ELR (cell line): ENCODE measurements at places on chromosomes 5 and 9.

DNA sequence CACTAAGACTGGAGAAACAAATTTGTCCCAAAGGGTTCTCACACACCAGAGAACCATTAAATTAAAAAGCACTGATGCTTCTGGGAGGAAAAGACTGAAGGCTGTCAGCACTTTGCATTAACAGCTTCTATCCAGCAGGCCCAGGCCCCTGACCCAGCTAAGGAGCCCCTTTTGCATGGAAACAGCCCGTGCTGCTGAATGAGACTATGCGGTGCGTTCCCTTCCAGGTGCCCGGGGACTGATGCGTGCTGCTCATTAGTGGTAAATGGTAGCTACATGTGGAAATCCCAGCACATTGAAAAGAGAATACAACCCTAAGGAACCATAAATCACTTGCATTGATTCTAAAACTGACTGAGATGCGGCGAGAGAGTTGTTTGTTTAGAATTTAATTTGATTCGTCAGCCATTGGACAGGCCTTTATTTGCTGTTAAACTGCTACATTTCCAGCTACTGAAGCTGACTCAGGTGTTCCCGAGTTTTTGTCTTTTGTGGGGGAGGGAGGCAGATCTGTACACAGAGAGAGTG, 351.0 kb upstream of the SLC24A2 start:
- DNase-seq: no peak

GRCh38 chr9:928363-929042, 48.0 kb upstream of the DMRT3 start:
- DNase-seq: peak; percentile 29

- no peak for DNase-seq
Measured at GRCh38 chr9:71302776-71303175, 181.4 kb upstream of the TRPM3 start.

DNA sequence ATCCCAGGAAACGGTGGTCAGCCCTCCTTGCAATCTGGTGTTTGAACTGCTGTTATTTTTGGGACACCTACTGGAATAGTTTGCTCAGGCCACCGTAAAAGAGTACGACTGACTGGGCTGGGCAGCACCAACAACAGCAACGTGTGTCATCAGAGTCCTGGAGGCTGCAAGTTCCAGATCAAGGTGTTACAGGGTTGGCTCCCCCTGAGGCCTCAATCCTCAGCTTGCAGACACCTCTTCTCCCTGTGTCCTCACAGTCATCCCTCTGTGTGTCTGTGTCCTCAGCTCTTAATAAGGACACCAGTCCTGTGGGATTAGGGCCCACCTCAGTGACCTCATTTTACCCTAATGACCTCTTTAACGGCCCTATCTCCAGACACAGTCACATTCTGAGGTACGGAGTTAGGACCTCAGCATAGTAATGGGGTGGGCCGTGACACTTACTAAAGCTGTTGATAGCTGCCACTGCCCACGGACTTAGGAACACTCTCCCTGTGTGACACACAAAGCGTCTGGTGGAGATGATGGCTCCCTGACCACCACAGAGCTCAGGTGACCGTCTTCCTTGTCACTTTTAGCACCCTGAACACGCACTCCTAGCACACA, 16.8 kb downstream of the GLT6D1 start:
- no peak for DNase-seq

GRCh38 chr5:135593886-135594285, 15.1 kb upstream of the CXCL14 start:
- no peak for DNase-seq

GRCh38 chr9:137705443-137705863, 86.6 kb downstream of the EHMT1 start:
- no peak for DNase-seq

- DNase-seq: no peak
Measured at GRCh38 chr5:167872791-167873190, 418.7 kb upstream of the WWC1 start.

GRCh38 chr9:132908635-132909034, 29.9 kb downstream of the SPACA9 start:
- DNase-seq: no peak

DNA sequence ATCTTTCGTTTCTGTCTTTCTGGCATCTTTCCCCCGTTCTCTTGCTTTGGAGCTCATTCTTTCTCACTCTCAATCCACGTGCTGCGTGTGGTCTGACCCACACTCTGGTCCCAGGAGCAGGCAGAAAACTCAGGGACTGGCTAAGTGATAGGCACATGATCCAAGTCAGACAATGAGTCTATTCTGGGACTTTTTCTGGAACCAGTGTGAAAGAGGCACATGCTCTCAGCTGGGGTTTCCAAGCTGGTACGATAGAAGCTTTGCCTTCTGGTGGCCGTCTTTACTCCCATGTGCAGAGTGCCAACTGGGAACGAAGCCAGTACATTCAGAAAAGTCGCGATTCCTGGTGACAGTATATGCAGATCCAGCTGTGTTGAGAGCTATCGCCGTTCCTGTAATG, 94.4 kb downstream of the PDZD2 start:
- DNase-seq: no peak
